ENCODE measurements at places on chromosomes 16 and 17. TPM values are rescaled to one million over a fixed set of nuclear protein-coding genes. Genes with fewer than 3 reads are reported as not detected.

- no peak for DNase-seq
Observed at GRCh38 chr16:57066625-57067024, 25.8 kb upstream of the CPNE2 start.

DNA sequence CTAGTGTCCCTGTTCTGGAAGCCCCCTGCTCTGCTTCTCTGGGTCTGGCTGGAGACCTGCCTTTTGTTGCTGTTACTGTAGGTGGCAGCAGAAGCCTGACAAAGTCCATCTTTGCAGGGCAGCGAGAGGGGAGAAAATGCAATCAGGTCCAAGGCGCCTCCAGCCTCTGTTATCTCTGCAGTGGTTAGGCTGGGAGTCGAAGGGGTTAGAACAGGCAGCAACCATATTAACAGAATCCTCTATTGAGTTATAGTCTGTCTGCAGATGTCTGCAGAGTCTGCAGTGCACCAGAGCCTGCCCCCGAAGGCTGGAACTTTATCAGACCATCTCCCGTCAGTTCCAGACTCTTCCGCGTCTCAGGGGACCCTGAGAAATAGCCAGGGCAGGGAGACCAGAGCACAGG, 404.9 kb upstream of the EEF2KMT start:
- no peak for DNase-seq

DNA sequence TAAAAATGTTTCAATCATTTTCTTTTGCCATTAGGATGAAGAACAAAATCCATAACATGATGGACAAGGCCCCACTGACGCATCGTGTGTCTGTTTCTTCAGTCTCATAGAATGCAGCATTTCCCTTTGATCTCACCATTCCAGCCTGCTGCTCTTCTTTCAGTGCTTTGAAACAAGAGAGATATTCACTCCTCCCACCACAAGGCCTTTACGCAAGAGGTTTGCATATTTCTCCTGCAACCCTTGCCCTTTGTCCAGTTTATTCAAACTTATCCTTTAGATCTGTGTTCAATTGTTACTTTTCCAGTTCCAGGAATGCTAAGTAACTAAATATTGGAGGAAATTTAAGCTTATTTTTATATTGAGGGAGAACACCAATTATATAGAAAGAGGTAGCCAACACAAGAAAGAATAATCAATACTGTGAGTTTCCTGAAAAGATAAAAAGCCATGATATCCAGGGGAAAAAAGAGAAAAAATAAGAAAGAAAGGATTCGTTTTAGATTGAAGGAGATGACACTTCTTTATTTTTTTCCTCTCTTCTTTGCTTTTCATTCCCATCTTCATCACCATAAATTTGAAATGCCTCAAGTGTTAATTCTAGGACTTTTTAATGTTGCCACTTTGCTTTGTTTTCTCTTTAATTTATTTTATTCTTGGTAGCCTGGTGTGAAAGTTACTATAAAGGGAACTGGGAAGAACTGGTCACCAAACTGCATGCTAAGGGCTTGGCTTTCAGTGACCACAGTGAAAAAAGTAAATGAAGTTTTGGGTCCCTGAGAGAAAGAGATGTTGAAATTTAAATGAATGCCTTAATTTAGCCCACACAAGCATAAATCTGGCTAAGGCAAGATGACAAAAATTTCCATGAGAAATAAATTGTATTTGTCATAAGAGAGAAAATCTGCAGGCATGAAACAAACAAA, 102.1 kb downstream of the KIF2B start:
- no peak for DNase-seq

Gene UBE2O
- 37.7 TPM for total RNA-seq

- no peak for DNase-seq
Observed at GRCh38 chr16:88013766-88014251, 62.6 kb downstream of the BANP start.

Gene FNDC8
- total RNA-seq = not detected

Data from activated naive CD8-positive, alpha-beta T cell treated with anti-CD3 and anti-CD28 coated beads for 36 hours (primary cell).